B cell (primary cell): ENCODE measurements at places on chromosomes 7 and 10. TPM values are rescaled to one million over a fixed set of nuclear protein-coding genes. Genes with fewer than 3 reads are reported as not detected.

Gene ANXA8
- total RNA-seq: not detected in 2 replicates

Gene BET1
- 36.1 and 40.7 TPM in 2 replicates for total RNA-seq

GRCh38 chr10:17673471-17674061 lies 29.6 kb downstream of the STAM start:
- no peaks in the 10 kb centered on the region for H3K36me3 ChIP-seq
- no peak for DNase-seq
- peaks cover 8% of the 10 kb centered on the region for H3K4me1 ChIP-seq
- no peak overlapping the region for H3K27ac ChIP-seq
- no peak overlapping the region for H3K4me3 ChIP-seq

DNA sequence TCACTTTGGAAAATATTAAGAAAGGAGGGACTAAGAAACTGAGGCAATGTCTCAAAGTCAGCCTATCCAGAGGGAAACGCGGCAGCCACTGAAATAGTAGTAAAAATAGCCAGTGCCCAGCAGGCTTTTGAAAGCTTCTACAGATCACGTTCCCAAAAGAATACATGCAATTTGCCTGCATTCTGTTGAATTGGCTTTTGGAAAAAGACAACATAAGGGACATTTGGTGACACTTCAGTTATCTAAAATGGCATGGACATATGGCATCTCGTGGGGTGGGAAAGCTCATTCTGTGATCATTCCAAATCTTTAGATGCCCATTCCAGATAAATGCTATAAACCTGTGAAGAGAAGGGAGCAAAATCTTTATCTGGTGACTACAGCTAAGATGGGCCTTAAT lies 82.8 kb upstream of the PDE1C start:
- no peak overlapping the region for H3K27ac ChIP-seq
- no peaks in the 10 kb centered on the region for H3K36me3 ChIP-seq
- no peaks in the 10 kb centered on the region for H3K4me1 ChIP-seq
- H3K27me3 ChIP-seq: no peaks in the 10 kb centered on the region

- DNase-seq: no peak
- peaks cover 5% of the 10 kb centered on the region for H3K4me1 ChIP-seq
- H3K4me3 ChIP-seq: no peak overlapping the region
- no peaks in the 10 kb centered on the region for H3K36me3 ChIP-seq
Observed at GRCh38 chr7:117871778-117872538, 1.3 kb downstream of the CTTNBP2 start.

GRCh38 chr10:72414642-72415041 lies 59.9 kb upstream of the DNAJB12 start:
- H3K4me3 ChIP-seq: no peak overlapping the region
- H3K36me3 ChIP-seq: peaks cover 6% of the 10 kb centered on the region
- no peak for DNase-seq

GRCh38 chr10:14536241-14537213 lies 205.8 kb upstream of the FRMD4A start:
- no peak overlapping the region for H3K27ac ChIP-seq
- H3K4me3 ChIP-seq: no peak overlapping the region
- peaks cover 4% of the 10 kb centered on the region for H3K36me3 ChIP-seq
- H3K27me3 ChIP-seq: no peaks in the 10 kb centered on the region
- peak; percentile 62 for DNase-seq

- peaks cover 8% of the 10 kb centered on the region for H3K4me1 ChIP-seq
- H3K36me3 ChIP-seq: no peaks in the 10 kb centered on the region
- no peak overlapping the region for H3K4me3 ChIP-seq
Observed at GRCh38 chr10:124196659-124197058, 103.3 kb upstream of the CHST15 start.

GRCh38 chr7:65454469-65454868 lies 80.8 kb downstream of the ZNF92 start:
- no peaks in the 10 kb centered on the region for H3K27me3 ChIP-seq
- H3K27ac ChIP-seq: no peak overlapping the region
- no peaks in the 10 kb centered on the region for H3K36me3 ChIP-seq
- H3K4me1 ChIP-seq: no peaks in the 10 kb centered on the region

GRCh38 chr7:5426226-5426475 lies 2.5 kb upstream of the TNRC18 start:
- peaks cover 83% of the 10 kb centered on the region for H3K27me3 ChIP-seq
- peak overlapping the region; percentile 67 for H3K4me3 ChIP-seq
- DNase-seq: no peak
- no peaks in the 10 kb centered on the region for H3K36me3 ChIP-seq
